ENCODE measurements at places on chromosomes 7 and 10.

GRCh38 chr7:70699271-70699670, 432.7 kb upstream of the GALNT17 start:
- no peak for DNase-seq

GRCh38 chr10:133003188-133003587, 60.8 kb upstream of the CFAP46 start:
- DNase-seq, result no peak

- no peak for DNase-seq
Observed at GRCh38 chr10:57694956-57695608, 572.6 kb downstream of the IPMK start.

- no peak for DNase-seq
Observed at GRCh38 chr7:127754457-127754856, 102.5 kb downstream of the SND1 start.

- peak; percentile 45 for DNase-seq
Observed at GRCh38 chr10:98045785-98046389, 15.5 kb upstream of the CRTAC1 start.

DNA sequence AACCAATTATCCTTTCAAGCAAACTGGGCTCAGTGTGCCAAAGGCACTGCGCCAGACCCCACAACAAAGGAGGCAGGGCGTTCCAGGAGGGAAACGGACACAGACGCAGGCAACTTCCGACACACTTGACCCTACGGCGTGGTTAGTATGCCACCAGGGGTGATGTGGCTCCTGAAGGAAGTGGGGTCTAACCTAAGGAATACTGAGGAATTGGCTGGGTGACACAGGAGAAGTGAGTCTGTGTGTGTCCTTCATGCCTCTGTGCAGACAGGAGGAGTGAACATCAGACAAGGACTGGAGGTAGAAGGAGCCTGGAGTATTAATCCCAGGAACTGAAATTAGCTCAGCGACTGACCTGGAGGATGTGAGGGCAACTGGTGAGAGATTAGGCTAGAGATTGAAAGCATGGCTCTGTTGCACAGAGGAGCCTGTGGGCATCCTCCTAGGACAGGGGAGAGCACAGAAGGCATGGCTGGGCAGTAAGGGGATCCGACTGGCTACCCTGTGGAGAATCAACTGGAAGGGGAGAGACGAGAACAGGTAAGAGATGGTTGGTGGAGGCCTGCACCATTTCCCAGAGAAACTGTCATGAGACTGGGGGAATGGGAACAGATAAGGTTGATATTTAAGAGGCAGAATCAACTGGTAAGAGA, 27.8 kb downstream of the GSDME start:
- DNase-seq, result no peak

DNA sequence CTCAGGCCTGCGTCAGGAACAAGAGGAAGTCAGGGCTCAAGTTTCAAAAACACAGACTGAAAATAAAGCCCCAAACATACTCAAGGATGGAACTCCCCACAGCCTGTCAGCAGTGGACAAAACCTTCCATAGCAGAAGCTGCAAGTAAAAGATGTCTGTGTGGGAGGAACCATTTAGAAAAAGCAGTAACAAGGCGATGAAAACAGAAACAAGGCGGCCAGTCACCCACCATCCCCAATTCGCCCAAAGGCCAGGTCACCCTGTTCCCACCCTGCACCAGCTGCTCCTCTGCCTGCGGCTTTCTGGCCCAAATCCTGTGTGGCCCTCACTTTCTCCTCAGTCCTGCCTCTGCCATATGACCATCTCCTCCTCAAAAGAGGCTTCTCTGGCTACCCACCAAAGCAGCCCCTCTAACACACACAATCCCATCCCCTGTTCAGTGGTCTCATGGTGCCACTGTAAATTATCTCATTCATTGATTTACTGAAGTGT, 27.8 kb downstream of the KCNMA1 start:
- DNase-seq, result no peak

GRCh38 chr7:29723599-29723998, 82.7 kb upstream of the WIPF3 start:
- no peak for DNase-seq

DNA sequence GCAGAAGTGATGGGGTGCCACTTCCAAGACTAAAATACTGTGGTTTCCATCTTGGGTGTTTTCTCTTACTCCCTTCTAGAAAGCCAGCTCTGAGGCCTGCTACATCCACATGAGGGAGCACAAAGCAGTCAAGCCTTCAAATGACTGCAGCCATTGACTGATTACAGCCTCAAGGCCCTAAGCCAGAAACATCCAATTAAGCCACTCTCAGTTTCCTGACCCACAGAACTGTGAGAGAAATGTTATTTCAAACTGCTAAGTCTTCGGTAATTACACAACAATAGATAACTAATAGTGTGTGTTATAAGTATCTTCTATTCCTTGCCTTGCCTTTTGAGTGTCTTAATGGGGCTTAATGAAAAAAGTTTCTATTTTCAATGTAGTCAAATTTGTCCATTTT, 24.8 kb downstream of the BRAF start:
- no peak for DNase-seq

- DNase-seq, result no peak
Observed at GRCh38 chr10:93370961-93371360, 111.2 kb downstream of the MYOF start.

DNA sequence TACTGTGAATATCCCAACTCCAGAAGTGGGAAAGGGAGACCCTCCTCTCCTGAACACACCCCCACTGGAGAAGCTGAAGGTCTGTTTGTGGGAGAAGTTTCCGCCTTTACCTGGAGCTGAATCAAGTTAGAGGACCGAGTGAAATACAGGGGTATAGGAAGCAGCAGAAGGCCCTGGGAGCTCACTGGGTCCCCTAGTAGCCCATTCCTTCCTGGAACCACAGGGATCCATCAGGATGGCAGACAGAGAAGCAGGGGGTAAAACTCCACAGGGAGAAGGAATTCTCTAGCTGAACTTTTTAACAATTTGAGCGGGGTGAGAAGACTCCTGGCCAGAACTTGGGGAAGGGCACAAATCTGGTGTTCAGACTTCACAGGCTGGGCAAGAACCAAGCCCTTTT, 275.8 kb downstream of the GRID1 start:
- DNase-seq, result no peak

GRCh38 chr7:138889582-138890498, 91.3 kb downstream of the KIAA1549 start:
- no peak for DNase-seq

GRCh38 chr10:36188461-36188860, 546.4 kb upstream of the FZD8 start:
- no peak for DNase-seq

DNA sequence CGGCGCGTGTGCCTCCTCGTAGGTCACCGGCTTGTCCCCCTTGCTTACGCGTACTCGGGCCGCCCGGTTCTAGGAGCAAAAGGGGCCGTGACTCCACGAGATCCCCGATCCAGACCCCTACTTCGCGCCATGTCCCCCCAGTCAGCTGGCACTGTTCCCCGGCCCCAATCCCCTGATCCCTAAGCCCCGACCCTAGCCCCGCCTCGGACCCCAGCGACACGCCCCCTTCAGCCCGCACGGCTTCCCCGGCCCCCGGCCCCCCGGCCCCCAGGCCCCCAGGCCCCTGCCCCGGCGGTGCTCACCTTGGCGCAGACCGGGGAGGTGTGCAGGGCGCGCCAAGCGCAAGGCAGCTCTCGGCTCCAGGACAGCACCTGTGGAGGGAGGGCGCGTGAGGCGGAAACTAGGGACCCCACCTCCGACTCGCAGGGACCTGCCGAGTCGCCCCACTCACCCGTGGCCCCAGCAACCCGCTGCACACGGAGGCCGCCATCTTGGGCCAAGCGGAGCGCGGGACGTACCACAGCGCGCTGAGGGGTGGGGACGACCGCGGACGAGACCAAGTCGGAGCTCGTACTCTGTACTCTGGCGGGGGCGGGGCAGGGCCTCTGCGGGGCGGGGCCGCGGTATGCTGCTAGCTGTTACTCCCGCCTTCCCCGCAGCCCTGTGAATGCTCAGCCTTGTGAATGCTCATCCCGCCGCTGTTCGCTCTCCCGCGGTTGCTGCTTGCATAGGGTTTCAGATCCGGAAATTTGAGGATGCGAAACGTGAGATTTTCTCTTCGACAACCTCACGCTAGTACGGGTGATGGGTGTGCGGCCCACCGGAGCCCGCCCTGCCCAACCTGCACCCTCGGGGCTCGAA, at the start of gene MRPS24:
TSS of gene MRPS24 (minus strand) at position 512 of the 861 bp plus-strand sequence. CDS start at position 490, 22 bp downstream.
- peak; percentile 97 for DNase-seq

DNA sequence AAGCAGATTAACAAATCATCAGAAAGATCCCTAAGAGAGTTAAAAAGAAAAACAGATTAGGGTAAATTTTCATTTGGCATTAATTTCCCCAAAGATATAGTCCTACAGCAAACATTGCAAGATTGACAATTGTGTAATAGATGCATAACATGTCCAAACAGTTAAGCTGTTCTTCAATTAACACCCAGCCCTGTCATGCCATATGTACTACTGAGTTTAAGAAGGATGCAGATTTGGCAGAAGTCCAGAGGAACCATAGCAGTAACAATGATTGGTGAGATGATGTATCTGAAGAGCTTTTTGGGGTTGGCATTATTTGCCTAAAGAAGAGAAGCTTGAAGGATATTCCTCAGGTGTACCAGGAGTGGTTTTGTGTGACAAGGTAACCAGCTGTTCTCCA, 287.6 kb downstream of the LRMDA start:
- no peak for DNase-seq

Data from T-helper 9 cell (primary cell).